Posterior cingulate gyrus (tissue), 11 donors: ENCODE measurements at places on chromosomes 13 and 19.

- DNase-seq: no peak
Measured at GRCh38 chr13:111139452-111139851, 24.3 kb downstream of the ARHGEF7 start.

DNA sequence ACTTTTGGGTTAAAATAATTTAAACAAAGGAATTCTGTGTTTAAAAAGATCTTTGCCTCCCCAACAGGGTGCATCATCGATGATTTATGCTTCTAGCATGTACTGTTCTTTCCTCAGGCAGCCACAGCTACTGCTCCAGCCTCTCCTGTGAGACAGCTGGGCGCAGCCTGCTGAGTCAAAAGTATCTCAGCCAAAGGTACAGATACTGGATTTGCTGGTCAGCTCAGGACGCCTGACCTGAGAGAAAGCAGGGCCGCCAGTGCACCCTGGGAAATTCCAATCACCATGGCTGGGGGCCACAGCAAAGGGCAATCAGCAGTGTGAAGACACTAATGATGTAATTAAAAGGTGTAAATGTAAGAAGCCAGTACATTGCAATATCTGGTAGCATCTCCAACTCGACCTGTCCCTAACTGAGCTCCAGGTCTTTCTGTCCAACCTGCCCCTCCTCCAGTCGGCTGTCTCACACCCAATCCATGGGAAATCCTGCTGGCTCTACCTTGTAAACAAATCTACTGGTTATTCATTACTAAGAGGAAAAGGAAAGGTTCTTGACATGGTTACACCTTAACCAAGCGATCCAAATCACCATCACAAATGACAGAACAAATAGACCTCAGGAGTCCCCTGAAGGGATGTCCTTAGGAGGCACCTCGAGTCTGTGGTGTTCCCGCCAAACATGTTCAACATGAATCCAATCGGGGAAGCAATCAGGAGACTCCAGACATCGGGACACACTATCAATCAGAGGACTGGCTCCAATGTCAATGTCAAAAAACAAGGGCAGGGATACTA, 7.3 kb downstream of the OPA3 start:
- peak; percentile 71 for DNase-seq

GRCh38 chr13:59665732-59666131, 498.0 kb downstream of the DIAPH3 start:
- DNase-seq: no peak

DNA sequence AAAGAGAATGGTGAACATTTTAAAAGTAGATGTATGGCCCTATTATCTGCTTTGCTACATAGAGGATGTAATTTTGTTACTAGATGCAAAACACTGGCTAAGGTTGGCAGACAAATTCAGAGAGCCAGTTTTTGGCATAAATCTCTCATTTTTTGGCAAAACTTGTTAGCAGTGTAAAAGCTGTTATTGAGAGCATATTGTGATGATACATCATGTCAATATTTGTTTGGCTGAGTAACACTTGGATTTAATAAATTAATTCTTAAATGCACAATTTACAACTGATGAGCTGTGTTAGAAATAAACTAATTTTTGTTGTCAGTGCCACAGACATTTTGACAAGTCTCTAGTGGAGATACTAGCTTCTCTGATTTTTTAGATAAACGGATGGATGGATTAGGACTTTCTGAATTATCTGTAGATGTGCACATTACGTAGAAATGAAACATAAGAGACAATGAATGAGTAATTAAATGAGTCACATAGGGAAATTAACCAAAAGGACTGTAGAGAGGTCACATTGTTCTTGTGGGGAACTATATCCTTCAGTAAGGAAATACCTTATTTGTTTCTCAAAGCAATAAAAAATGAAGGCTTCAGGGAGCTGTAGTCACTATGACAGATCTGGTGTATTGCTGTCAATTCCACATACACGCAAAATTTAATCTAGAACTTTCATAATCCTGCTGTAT, 17.4 kb downstream of the UFM1 start:
- no peak for DNase-seq

GRCh38 chr13:76795701-76796695, 90.2 kb downstream of the KCTD12 start:
- DNase-seq: no peak

DNA sequence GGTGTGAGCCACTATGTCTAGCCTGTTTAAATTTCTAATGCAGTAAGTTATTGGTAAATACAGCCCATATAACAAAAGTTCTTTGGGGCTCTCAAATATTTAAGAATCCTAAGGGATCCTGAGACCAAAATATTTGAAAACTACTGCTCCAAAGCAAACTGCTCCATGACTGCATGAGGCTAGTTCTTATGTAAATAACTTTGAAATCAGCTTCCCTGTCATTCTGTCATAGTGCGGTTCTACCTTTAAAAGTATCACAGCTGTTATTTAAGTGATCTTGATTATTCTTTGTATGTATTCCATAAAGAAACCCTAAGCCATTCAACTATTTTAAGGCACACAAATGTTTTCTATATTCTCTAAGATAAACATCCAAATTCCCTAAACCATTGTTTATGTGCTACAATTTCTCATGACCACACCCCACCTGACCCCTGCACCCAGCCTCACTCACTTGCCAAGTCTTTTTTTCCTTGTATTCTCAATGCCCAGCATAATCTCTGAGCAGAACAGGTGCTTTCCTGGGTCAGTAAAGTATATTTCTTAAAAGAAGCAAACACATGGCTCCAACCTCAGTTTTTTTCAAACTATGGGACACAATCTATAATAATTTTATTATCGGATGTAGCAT, 146.6 kb downstream of the RNF17 start:
- DNase-seq: no peak

GRCh38 chr13:71866335-71867130, 471 bp downstream of the DACH1 start:
- DNase-seq: peak; percentile 28

DNA sequence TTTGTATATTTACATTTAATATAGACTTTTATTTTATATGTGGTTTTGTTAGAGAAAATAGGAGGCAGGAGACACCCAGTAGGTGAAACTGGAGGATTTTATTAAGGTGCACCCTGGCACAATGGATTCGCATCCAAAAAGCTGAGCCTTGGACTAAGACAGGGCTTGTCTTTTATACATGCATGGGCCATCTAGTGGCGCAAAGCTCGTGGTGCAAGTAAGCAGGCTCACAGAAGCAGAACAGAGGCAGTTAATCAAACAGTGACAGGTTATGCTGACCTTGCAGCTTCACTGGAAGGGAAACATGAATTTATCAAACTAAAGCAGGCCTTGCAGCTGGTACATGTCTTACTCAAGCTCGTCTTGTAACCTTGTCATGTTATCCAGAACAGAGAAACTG, 58.8 kb upstream of the ZNF681 start:
- DNase-seq: no peak

DNA sequence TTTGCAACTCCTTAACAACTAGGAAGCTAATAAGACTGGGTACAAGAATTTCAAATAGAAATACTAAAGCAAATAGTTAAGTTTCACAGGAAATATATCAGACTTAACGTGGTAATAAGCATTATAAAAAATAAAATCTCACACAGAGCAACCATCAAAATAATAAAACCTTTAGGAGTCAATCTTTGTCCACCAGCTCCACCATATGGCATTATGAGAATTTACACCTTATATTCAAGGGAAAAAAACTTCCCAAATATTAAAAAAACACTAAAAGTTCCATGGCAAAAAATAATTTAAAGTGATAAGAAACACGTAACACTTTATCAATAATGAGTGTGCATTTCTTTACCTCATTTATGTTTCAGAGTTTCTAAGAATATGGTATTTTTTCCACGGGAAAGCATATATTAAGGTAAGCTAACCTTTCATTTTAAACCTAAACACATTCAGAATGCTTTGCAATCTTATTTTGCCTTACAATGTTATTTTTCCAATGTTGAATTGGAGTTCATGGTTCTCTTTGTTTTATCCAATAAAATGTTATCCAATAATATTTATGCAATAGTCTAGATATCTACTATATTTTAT, 423.2 kb upstream of the SGCG start:
- DNase-seq: no peak

DNA sequence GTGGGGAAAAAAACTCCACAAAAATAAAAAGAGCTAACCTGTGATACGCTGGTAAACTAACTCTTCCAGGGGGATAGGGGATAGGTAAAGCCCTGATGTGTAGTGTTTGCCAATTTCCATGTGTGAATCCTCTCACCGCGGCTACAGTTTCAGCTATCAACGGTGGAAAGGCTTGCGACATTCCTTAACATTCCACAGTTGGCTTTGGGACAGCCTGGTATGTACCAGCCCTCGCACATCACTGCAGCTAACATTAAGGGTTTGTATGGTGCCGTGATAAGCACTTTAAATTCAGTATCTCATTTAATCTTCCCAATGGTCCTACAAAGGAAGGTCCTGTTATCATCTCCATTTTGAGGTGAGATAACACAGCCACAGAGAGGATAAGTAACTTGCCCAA, 112.4 kb downstream of the KATNAL1 start:
- DNase-seq: no peak

- DNase-seq: no peak
Measured at GRCh38 chr19:54376610-54377285, 12.0 kb upstream of the LAIR1 start.

DNA sequence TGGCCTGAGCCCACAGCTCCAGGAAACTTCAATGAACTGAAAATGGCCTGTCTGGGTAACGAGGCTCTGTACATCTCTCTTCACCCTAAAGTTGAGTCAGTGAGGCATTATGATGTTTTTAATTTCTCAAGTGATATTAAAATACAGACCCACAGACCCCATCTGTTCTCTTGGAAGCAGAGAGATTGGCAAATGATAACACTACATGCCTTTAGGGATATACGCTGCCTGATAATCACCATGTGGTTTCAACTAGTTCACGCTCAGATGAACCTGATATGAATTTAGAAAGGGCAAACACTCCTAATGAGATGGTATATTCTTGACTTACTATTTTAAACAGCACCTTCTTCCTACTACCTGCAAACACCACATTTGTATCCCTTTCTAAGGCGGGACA, 127.5 kb downstream of the RFC3 start:
- no peak for DNase-seq

- no peak for DNase-seq
Measured at GRCh38 chr13:37202264-37202663, 96.8 kb upstream of the CSNK1A1L start.

DNA sequence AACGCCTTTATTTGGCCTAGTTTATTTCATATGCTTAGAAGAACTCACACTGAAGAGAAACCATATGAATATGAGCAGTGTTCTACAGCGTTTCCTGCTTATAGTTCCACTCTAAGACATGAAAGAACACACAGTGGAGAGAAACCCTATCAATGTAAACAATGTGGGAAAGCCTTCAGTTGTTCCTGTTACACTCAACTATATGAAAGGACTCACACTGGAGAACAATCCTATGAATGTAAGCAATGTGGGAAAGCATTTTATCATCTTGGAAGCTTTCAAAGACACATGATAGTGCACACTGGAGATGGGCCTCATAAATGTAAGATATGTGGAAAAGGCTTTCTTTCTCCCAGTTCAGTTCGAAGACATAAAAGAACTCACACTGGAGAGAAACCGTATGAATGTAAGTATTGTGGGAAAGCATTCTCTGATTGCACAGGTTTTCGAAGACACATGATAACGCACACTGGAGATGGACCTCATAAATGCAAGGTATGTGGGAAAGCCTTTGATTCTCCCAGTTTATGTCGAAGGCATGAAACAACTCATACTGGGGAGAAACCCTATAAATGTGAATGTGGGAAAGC, 13.7 kb downstream of the ZNF441 start:
- DNase-seq: no peak

- no peak for DNase-seq
Measured at GRCh38 chr13:41052441-41052840, 8.9 kb upstream of the WBP4 start.

- DNase-seq: no peak
Measured at GRCh38 chr19:871446-872265, 12.2 kb downstream of the CFD start.

DNA sequence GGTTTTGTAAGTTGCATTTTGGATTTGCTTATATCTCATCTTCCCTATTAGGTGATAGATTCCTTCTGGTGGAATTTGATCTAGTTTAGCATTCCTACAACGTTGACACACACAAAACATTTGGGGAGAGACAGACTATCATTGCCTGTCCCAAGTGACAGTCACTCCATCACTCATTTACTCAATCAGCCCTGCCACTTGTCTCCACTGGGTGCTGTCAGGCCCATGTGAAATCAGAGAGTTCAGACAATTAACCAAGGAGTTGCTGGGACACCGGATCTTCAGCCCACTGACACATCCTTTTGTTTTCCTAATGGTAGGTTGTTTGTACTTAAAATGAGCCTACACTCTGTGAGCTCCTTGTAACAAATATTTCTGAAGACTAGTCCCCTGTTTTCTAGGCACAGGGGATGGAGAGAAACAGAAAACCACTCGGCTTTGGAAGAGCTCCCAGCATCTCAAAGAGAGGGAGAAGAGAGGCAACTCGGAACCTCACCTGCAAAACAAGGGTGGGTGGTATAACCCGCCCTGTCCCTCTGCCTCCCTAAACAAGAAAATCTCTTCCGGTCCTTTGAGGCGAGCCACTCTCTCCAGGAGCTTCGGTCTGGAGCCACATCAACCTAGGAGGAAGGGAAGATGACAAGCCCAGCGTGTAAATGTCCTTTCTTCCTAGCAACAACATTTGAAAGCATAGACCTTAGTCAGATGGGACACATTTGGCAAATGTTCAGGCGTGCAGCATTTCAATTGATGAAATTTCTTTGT, 440.9 kb upstream of the KLF12 start:
- no peak for DNase-seq

DNA sequence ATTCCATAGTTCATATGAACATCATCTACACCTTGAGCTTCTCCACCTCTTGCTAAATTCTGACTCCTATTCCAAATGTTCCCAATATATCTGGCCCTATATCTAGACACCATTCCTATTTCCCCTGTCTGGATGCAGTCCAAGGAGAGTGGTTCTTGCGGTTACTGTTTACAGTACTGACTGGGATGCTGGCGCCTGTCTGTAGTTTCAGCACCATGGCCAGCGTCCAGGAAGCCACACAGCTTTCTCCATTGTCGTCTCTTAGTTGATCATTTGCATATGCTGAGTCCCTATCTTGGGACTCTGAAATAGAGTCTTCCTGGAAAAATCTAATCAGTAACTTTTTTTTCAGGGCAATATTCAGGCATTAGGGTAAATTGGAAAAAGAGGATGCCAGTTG, 14.9 kb downstream of the LAIR2 start:
- peak; percentile 27 for DNase-seq

DNA sequence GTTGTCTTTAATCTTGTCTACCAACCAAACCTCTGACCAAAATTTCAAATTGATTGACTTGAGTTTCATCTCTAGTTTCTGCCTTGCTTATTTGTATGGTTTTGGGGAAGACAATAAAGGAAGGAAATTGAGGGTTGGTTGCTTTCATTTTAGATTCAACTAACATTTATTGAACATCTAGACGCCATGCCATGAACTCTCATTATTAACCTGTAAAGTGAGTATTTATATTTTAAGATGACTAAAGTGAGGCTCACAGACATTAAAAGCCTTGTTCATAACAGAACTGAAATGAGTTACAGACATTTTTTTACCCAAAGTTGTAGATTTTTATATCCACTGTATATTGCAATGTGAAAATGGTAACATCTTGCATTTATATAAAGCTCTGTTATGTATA, 239.3 kb downstream of the LMO7 start:
- DNase-seq: no peak

GRCh38 chr13:36436811-36437210, 4.5 kb downstream of the CCNA1 start:
- no peak for DNase-seq
